ENCODE measurements at places on chromosomes 11 and 22. TPM values are rescaled to one million over a fixed set of nuclear protein-coding genes. Genes with fewer than 3 reads are reported as not detected.

DNA sequence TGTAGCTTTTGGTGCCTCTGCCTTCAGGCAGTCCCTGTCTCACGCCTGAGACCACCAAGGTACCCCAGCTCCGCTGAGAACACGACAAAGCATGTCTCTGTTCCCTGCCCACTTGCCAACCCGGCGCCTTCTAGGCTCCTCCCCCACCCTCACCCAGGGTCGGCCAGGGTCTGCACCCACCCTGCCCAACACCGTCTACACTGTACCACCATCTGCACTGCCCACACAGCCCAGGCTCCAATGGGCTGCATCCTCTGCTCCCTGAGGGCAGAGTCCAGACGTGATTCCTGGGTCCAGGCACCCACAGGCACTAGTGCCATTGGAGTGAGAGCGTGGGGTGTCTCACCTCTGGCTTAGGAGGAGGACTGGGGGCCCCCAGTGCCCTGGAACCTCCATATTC lies 22.8 kb upstream of the ACR start:
- DNase-seq = no peak

Gene MRPL23
- 131 TPM for total RNA-seq

DNA sequence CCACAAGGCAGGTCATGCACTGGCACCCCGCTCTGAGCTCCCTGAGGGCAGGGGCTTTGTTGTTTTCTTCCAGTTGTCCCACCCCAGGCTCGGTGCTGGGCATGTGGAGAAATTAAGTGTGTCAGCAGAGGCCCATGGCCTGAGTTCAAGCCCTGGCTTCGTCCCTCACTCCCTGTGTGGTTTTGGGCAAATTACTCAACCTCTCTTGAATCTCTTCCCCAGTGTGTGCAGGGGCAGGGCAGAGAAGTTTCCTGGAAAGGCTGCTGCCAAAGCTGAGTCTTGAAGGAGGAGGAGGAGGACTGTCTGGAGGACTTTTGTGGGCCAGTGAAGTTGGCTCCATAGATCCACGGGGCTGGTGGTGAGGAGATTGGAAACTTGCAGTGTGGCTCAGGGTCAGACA lies 138.1 kb upstream of the E2F8 start:
- no peak for DNase-seq

Gene SYNGR1
- 22.5 TPM for total RNA-seq

DNA sequence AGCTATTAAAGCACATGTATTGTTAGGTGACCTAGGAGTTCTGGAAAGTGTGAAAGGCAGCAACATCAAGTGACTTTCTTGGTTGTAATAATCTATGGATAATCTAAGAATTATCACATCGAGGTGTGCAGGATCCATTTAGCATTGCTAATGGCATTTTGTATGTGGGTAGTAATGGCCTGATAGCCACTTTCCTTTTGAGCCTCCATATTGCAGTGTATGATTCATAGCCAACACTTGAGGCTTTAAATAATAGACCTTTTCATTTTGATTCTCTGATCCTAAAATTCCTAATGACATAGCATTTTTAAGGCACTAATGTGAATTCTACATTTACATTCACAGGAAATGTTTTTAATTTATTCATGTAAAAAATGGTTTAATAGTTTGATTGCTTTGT lies 759.4 kb downstream of the NELL1 start:
- no peak for DNase-seq

- no peak for DNase-seq
Observed at GRCh38 chr22:44888491-44889254, 121.1 kb downstream of the PHF21B start.

- no peak for DNase-seq
Observed at GRCh38 chr22:40653361-40653760, 16.8 kb upstream of the MRTFA start.

GRCh38 chr22:38214302-38215056 lies 12.7 kb downstream of the MAFF start:
- DNase-seq = peak; percentile 84

DNA sequence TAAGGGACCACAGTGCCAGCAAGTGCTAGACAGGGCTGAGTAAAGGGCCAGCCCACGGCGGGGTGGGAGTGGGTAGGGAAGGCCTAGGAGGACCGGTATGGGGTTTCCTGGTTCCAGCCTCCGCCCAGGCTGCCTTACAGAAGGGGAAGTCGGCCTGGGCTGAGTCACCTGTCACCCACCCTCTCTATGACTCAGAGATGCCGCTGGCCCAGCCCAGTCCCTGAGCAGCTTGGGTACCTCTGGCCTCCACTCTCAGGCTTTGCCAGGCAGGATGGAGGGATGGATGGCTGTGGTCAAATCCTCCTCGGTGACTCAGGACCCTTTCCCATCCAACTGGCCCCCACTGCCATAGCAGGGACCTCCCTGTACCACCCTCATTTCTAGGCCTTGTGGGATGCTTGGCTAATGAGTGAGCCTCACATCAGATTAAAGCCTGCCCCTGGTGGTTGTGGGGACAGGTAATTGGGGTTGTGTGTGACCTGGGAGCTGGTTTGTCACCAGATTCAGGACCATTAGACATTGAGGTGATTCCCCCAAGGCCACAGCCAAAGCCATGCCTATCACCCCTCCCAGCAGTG lies 13.9 kb downstream of the SLC35E4 start:
- no peak for DNase-seq

DNA sequence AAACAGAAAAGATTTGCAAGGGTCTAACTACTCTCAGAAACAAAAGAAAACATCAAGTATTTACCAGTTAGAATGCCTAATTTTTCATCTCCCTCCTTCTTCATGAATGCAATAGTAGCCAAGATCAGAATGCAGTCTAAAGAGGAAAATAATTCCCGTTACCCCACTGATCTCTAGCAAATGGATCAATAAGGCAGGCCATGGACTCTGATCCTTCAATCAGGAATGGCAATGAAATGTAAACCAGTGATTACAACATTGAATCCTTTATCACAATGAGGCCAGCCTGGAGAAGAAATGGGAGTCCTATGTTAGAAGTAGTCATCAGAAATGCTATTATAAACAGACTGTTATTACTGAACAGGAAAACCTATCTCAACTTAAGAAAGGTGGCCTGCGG lies 106.6 kb downstream of the APOL5 start:
- no peak for DNase-seq

Gene PGA5
- total RNA-seq = not detected

Gene GTSE1
- total RNA-seq = 109 TPM

Measured in OCI-LY7 (cell line).